Myometrial cell (primary cell): ENCODE measurements at places on chromosomes 3 and 15. TPM values are rescaled to one million over a fixed set of nuclear protein-coding genes. Genes with fewer than 3 reads are reported as not detected.

Gene PPP4R2
- total RNA-seq, result 25.4 and 38.8 TPM in 2 replicates

Gene CHRFAM7A
- total RNA-seq, result not detected in 2 replicates

Gene COL7A1
- total RNA-seq, result 4.4 and 6.6 TPM in 2 replicates

Gene GADL1
- not detected in 2 replicates for total RNA-seq

Gene LARP6
- total RNA-seq, result 95.5 and 109 TPM in 2 replicates

Gene UBE2E1
- 55.3 and 69.5 TPM in 2 replicates for total RNA-seq

Gene SORD
- total RNA-seq, result 25.5 and 26.8 TPM in 2 replicates

Gene MORC1
- total RNA-seq, result not detected in 2 replicates
